ENCODE measurements at places on chromosomes 12 and 14.

- no peak for DNase-seq
These were observed 1140.7 kb upstream of the TMEM132C start for GRCh38 chr12:127126260-127126628.

- DNase-seq: no peak
These were observed 142.5 kb downstream of the ZNF664 start for GRCh38 chr12:124115496-124115895.

DNA sequence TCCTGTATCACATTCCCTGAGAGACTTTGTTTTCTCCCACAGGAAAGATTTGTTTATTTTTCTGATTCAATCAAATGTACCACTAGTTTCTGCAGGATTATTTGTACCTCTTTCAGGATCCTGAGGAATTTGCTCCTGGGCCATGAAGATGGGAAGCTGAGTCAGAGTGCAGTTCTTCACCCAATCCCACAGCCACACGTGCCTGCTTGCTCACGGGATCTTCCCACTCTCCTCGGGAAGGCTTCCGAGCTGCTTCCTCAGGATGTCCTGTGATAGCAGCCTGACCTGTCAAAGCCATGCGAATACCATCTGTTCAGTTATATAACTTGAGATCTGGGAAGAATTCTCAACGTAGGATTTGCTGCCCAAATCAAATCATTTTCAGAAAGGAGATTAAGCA lies 41.8 kb upstream of the HIF1A start:
- no peak for DNase-seq

- DNase-seq: no peak
These were observed 188.8 kb downstream of the EPS8 start for GRCh38 chr12:15600223-15600935.

DNA sequence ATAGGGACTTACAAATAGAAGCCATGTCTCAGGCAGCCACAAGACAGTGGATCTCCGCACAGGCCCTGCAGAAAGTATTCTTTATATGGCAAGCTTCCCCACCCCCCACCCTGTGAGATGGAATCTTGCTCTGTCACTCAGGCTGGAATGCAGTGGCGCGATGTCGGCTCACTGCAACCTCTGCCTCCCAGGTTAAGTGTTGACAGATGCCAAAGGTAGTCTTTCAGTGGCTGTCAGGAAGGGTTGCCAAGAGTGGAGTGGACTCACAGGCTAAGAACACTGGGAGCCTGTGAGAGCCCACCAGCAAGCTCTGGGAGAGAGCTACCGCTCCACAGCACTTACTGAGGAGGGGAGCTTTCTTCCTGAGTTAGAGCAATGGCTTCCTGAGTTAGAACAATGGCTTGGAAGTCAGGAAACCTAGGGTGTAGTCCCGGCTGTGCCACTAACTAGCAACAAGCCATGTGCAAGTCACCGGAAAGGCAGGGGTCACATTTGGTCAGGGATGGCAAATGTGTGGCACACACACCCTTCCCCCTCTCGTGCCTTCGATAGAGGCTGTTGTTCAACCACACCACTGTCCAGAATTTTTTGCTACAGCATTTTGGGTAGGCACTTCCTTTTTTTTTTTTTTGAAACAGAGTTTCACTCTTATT lies 2.6 kb downstream of the RNASE1 start:
- no peak for DNase-seq
